ENCODE measurements at places on chromosomes 7 and 10.

DNA sequence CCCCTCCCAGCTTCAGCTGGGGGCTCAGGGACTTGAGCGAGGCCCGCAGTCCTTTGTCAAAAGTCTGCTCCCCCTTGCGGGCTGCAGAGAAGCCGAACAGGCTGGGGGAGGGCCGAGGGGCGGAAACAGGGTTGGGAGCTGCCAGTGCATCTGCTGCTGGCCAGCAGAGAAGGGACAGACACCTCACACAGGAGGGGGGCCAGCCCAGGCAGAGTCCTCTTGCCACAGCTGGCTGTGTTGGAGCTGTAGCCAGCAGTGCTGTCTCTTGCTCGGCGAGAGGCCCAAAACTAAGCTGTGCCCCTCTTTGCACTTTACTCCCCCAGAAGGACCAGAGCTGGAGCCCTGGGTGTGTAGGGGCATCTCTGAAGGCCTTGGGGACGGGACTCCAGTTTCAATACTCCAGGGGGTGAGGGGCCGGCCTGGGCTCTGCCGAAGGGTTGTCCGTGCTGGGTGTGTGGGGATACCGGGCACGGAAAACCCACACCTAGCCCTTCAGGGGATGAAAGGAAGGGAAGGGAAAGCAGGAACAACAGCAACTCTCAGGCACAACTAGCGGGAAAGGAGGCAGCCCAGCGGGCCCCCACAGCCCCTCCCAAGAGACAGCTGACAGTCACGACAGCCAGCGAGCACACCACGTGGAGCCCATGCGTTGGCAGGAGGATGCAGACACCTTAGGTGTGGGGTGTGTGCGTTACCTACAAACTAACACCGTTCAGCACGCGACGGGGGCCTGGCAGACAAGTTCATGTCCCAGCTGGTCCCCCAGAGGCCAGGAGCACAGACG, 17.8 kb downstream of the YKT6 start:
- no peak for DNase-seq

DNA sequence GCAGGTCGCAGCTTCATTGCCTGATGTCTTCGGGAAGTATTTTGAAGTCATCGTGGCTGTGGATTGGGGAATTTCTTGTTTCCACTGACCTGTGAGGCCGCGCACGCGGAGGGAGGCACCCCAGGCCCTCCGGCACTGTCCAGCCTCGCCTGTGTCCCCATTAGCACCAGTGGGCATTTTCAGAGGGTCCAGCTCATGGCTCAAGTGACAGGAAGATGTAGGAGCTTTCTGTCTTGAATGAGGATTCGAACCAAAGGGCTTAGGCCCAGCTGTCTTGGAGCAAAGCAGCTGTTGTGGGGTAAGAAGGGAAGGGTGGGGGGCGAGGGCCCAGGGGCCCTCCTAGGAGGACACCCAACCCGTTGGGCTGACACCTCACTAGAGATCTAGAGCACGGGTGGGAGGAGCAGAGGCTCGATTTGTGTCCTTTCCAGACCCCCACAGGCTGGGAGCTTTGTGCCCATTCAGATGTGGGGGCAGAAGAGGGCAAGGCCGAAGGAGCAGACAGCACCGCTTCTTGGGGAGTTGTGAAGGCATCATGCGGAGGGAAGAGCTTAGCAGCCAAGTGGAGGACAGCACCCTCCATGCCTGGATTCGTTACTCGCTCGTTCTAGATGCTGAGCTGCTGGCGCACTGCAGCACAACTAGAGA, 914 bp downstream of the ZNF37A start:
- DNase-seq = peak; percentile 30

GRCh38 chr7:151566897-151567320, 47.2 kb upstream of the RHEB start:
- DNase-seq = no peak

GRCh38 chr7:84196084-84196503, 1.5 kb upstream of the SEMA3A start:
- no peak for DNase-seq

GRCh38 chr7:100674411-100675104, 1.0 kb downstream of the GNB2 start:
- DNase-seq = peak; percentile 60

- no peak for DNase-seq
These were observed 10.0 kb downstream of the TLX1 start for GRCh38 chr10:101140950-101141615.

DNA sequence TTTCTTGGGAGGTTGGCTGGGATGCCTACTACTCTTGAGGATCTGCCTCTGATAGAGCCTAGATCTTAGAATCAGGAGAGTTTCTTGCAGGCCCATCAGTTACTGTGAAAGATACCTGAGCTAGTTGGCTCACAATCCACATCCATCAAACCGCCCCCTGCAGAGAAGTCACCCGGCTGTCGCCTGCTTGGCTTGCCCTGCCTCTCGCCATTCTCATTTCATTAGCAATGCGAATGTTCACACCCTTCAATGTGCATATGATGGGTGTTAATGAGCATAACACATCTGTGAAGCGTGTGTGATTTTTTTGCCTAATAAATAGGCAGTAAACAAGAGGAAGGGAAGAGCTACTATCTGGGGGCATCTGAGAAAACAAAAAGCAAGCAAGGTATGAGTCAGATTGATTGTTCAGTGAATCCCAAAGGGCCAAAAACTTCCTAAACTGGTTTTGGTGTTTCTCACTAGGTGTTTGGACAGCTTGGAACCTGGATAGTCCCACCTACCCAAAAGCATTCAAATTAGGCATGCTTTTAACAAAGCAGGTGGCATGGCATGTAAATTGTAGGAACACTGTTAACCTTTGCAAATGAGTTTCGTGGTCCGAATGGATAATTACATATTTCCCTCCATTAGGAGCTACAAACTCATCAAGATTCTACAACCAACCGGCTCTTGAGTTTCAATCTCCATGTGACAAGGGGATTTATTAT, 272.3 kb upstream of the C7orf33 start:
- no peak for DNase-seq

GRCh38 chr7:93014410-93014809, 103.4 kb downstream of the SAMD9 start:
- no peak for DNase-seq

GRCh38 chr10:28429573-28430216, 103.2 kb upstream of the WAC start:
- no peak for DNase-seq
